ENCODE measurements at places on chromosomes 12 and 14.

GRCh38 chr14:32197919-32198318, 3.9 kb upstream of the RNU6-7 start:
- no peak for DNase-seq

DNA sequence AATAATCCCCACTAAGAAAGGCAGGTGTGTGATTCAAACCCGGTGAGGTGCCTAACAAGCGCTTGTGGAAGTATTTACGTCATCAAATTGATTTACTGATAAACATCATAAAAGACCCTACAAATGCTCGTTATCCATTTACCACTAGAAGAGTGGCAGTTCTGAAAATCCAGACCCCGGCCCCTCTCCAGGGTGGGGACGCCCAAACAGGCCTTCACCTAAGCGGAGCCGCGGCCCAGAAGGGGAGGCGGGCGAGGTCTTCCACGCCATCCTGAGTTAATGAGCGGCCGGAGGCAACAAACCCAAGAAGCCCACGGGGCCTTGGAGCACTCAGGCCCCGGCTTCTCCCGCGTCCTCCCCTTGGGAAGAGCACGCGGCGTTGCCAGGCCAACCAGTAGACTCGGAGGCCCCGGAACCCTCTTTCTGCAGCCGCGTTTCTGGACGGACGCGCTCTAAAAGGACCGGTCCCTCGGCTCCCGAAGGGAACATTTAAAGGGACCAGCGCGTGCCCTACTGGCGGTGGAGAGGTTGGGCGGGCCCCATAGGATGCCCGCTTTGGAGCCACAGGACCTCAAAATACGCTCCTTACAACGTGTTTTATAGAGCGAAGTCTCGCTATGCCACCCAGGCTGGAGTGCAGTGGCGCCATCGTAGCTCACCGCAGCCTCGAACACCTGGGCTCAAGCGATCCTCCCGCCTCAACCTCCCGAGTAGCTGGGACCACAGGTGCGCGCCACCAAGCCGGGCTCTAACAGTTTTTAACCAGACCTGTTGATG, 3.5 kb downstream of the PTPN21 start:
- peak; percentile 85 for DNase-seq

DNA sequence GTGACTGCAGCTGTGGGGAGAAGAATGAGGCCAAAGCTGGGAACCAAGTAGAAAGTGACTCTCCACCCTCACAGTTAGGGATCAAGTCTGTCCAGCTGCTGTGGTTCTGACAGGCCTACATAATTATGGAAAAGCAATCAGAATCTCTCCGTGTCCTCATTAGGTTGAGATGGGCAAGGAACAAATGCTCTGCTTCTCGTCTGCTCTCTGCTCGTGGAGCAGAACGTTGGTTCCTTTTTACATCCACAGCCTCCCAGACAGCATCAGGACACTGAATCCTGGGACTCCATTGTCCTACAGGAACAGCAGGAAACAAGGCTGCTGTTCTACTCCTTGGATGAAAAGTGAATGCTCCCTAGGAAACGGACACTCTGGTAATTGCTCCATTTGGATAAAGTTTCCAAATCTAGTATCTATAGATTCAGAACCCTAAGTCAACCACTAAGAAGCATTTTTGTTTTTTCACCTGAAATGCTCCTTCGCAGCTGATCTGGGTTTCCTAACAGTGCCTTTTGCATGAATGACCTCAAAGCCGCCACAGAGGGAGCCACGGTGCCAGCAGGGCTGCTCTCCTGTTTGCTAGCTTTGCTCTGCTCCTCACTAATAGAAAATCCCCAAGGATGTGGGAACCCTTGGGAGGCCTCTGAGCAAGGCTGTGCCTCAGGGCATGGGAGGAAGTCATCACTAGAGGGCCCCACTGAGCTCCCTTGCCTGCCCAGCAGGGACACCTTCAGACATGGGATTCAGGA, 102.0 kb downstream of the EGLN3 start:
- peak; percentile 54 for DNase-seq

DNA sequence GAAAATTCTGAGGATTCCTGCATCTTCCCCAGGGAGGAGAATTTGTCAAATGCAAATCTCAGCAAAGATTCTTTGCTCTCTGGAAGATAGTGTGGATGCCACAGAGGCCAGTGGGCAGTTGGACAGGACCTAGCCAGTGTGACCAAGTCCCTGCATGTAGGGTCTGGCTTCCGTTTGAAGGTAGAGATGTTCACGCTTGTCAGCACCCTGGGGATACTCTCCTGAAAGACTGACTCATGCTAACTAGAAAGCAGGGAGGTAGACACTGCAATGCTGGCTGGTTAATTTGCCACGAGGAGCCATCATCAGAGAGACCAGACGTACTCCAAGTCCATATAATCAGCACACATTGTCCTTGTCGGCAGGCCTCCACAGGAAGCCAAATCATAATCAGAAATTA, 130.1 kb downstream of the SAMD4A start:
- DNase-seq, result no peak

GRCh38 chr12:1281683-1282366, 290.8 kb downstream of the ERC1 start:
- no peak for DNase-seq

GRCh38 chr12:110936367-110937103, 16.2 kb upstream of the MYL2 start:
- DNase-seq, result no peak

DNA sequence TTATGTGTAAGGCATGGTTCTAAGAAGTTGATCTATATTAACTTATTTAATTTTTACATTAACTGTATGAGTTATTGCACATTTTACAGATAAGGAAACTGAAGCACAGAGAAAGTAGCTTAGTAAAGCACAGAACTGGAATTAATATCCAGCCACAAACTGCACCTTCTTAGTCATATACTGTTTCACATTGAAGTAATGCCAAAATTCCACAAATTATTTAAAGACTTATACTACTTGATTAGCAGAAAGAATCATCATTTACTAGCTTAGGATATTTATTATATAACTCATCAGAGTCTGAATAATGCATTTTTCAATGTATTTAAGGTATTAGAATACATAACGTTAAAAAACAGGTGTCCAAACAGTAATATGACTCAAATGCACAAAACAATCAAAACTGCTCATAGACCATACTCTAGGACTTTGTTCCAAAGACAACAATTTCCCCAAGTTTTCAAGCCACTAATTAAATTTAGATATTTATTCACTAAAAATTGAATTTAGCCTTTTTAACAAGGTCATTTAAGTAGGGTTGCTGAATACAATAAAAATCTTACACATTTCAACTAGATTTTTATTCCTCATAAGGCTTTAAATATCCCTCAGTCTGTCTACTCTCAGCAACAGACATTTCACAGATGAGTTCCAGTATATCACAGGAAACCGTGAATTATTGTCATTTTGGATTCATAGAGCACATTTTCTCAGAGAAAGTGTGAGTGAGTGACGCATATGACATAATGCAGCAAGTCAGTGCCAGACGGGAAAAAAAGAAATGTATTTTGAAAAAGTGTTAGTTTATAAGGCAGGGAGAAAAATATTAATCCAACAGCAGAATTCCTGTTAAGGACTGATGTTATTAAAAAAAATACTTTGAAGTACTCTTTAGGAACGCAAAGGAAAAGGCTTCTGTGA, 782.5 kb downstream of the TMTC2 start:
- DNase-seq, result no peak

GRCh38 chr14:51653775-51654532, 2.2 kb downstream of the FRMD6 start:
- DNase-seq, result no peak

DNA sequence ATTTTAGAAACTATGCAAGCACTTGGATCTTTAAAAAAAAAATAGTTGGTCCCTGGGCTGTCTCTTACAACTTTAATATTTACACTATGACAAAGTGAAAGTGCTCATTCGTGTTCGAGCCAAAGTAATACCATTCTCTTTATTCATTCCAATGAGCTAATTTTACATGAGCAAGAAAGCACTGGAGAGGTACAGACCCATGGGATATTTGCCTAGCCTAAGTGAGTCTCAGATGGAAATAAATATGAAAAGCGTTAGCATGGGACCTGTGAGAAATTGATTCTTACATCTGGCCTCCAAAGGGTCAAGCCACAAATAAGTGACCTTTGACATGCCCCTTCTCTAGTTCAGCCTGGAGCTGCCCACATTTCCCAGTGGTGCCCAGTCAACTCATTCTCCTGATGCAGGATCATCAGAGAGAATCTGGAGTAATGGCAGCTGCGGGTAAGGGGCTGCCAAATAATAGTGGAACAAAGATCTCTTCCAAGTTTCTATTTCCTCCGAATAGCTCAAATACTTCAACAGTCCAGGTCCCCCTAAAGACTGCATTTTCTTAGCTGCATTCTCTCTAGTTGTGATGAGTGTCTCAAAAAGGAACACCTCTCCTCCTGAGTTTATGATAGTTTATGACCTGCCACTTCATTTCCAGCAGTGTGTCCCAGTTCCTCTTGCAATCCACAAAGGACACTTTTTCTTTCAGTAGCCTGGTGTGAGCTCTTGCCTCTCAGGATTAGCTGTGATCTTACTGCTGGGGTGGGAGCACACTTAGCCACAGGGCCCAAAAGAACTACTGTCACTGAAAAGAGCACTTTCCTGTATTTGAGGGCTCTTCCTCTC, 208.2 kb downstream of the DAD1 start:
- DNase-seq, result no peak

DNA sequence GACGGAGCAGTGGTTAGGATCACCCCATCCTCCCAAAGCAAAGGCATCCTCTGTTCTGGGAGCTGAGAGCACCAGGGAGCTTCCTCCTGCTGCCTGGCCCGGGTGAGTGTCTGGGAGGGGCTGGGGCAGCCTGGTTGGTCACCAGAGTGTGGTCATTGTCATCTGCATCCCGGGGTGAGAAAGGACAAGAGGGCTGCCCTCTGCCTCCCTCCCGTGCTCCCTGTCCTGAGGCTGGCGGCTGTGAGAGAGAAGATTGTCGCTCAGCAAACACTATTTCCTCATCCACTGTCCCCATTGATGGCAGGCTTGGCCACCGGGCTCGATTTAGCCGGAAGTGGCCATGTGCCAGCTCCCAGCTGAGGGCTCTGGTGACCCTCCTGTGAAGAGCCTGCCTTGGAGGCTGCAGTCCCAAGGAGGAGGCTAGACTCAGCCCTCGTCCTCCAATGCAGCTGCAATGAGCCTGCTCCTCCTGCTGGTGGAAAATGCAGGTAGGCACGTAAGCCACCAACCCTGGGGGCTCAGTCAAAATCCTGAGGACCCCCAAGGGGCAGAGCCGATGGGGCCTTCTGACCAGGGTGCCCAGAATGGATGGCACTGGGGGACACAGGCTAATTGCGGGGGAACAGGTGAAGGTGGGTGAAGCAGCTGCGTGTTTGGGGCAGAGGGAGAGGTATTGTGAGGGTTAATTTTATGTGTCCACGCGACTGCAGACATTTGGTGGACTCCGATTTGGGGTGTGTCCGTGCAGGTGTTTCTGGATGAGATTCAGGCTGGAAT, 155.7 kb downstream of the KIF26A start:
- no peak for DNase-seq

GRCh38 chr12:105078712-105079570, 5.3 kb downstream of the ALDH1L2 start:
- no peak for DNase-seq

GRCh38 chr14:39491134-39491571, 58.9 kb upstream of the FBXO33 start:
- DNase-seq, result peak; percentile 40

DNA sequence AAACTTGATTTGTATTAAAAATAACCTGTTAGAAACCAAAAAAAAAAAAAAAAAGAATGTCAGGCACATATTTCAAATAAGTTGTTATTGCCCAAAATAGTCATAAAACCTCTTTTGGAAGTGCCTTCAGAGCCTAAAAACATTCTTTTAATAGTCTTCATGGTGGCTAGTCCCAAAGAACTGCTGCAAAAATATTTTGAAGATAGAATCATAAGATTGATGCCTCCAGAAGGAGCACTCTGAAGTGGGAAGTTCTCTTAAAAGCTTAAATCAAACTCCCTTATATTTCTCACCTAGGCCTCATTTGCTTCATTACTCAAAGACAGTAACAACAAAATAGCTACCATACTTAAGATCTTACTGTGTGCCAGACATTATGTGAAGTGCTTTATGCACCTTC, 27.2 kb upstream of the NT5DC3 start:
- DNase-seq, result no peak

DNA sequence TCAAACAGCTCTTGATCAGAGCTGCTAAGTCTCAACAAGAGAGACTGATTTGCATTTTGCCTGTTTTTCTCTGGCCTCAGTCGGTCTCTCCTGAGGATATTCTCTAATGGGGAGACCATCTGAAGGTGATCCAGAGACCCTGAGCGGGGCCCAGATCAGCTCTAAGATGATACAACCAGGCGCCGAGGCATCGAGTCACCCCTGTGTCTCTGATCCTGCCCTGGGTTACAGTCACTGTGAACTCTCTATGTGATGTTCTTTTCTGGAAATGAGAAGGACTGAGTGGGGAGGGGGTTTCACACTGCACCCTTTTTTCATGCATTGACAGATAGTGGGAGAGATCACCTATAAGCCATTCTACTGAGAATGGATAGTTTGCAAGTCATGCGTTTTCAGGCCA, 247.6 kb upstream of the PWP1 start:
- no peak for DNase-seq

DNA sequence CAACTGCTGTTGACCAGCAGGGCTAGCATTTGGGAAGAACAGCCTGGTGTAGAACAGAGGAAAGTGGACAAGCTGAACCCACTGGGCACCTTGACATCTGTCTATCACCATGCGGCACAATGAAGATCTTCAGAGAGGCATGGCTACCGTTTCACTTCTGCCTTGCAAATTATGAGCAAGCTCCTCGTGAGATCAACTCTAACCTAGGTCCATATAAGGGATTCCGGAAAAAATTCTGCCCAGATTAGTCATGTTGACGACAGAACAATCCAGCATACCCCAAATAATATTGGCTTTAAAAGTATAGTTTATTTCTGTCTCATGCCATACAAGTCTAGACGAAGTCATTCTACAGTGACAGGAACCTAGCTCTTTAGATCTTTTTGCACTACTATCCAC, 91.6 kb upstream of the ATF7IP start:
- peak; percentile 77 for DNase-seq

GRCh38 chr12:30926243-30927221, at the start of gene TSPAN11:
Gene TSPAN11, plus strand, starts transcription at chr12:30926748. Its CDS starts 27,244 bp downstream, at chr12:30953992.
- DNase-seq, result no peak

DNA sequence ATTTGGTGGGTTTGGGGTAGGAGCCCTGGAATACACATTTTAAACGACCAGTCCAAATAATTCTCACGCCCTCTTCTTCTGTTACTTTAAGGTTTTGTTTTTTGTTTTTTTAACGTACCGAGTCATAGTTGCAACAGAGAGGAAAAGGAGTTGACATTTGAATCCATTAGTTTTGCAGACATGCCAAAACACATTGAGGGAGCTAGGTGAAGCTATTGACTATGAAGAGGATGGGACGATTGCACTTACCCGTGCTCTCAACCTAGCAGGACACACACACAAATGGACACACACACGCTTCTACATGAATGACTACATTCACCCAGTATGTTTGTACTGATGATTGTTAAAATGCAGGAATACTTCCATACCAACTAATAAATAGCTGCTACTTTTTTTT, 54.3 kb upstream of the CIT start:
- no peak for DNase-seq

- no peak for DNase-seq
Observed at GRCh38 chr14:33307691-33308251, 369.1 kb downstream of the NPAS3 start.

- DNase-seq, result peak; percentile 48
Observed at GRCh38 chr12:30822385-30823155, 67.8 kb upstream of the CAPRIN2 start.
